Pancreas (tissue), 10 donors: ENCODE measurements at places on chromosomes 12 and 14.
A peak's percentile ranks its signal among the peaks of the same experiment; 100 is the strongest.

- no peak for DNase-seq
Measured at GRCh38 chr14:102538602-102539543, 29.3 kb upstream of the ANKRD9 start.

DNA sequence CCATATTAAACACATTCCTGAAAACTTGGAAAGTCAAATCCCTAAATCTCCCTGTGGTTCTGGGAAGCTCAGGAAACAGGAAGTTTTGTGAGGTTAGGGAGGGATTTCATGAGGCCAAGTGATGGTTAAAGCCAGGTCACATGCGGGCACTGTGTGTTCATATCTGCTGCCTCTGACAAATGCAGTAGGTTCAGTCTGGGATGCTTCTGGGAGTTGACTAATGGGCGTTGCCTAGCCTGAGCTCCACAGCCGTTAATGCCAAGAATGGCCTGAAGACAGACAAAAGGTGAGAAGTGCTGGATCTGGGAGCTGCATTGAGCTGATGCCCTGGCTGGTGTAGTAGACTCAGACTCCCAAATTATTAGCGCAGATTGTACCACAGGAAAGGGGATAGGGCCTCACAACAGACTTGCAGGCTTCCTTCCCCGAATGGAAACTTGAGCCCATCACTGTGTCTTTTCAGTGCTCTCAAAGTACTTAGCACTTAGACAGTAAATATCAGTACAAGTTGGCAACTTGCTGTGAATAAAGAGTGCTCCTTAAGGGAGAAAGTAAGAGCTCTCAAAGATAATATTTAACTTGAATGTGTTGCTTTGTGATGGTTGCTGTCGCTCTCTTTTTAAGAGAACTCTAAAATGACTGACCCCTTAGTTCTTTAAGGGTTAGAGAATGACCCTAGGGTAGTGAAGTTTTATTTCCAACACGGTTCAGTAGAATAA, 17.3 kb downstream of the GSG1 start:
- no peak for DNase-seq

DNA sequence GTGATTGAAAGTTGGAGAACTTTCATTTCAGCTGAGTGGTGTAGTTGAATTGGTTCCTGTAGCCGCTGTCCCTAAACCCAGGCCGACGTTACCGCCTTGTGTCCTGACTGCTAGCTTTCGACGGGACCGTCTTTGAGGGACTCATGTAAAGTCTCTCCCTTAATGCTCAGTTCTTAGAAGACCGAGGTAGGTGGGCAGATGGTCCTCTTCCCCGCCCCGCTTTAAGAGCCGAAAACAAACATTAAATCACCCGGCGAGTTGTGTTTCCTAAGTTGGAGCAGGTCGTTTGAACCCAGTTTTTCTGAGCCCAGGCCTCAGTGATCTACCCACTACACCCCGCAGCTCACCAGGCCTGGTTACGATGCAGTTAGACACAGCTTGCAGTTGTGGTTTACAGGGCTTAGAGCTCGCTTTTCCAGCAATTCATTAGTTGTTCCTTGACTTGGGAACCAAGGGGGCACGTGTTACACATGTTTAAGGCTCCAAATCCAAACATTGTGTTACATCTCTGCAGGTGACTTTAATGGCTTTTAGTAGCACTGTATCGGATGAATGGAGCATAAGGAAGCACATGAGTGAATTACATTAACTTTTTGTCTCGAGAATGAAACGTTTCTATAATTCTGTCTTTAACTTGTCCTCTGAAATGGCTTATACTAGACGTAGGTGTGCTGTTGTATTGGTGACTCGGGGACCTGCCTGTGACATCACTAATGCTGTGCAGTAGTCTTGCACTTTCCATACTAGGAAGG, 790 bp downstream of the NEDD1 start:
- peak; percentile 15 for DNase-seq

DNA sequence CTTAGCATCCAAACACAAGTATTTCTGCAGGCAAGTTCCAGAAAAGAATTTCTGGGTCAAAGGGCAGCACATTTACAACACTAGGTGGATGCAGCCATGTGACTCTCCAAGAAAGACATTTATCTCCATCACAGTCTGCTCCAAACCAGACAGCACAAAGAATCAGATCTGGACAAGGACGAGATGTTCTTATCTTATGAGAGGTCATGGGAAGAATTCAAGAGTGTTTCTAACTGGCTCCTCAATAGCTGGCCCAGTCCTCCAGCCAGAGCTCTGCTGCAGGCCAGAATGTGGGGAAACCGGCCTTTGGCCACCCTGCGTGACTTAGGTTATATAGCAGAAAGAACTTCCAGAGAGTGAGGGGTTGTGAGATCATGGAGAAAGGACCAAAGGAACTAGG, 17.4 kb downstream of the TMEM119 start:
- no peak for DNase-seq

DNA sequence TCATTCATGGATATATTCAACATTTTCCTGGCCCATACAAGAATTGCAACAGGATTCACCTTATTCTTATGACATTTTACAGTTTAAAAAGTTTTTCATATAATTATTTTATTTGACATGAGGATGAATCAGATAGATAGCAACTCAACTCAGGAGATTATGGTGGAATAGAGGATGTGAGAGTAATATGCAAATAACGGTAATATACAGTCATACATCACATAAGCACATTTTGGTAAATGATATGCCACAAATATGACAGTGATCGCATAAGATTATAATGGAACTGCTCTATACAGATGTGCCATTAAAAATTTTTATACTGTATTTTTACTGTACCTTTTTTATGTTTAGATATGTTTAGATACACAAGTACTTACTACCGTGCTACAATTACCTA, 24.1 kb upstream of the CRADD start:
- no peak for DNase-seq

GRCh38 chr14:84657911-84658310, 872.0 kb upstream of the FLRT2 start:
- DNase-seq: no peak

- peak; percentile 72 for DNase-seq
Measured at GRCh38 chr12:116434155-116435011, 124.8 kb upstream of the MAP1LC3B2 start.

- peak; percentile 73 for DNase-seq
Measured at GRCh38 chr14:94058674-94059138, 22.3 kb downstream of the DDX24 start.

GRCh38 chr14:21498540-21499526, 12.3 kb downstream of the METTL3 start:
- DNase-seq: no peak

- no peak for DNase-seq
Measured at GRCh38 chr14:53692885-53693284, 263.7 kb downstream of the BMP4 start.

GRCh38 chr12:128554546-128555304, 269.0 kb downstream of the SLC15A4 start:
- DNase-seq: no peak

DNA sequence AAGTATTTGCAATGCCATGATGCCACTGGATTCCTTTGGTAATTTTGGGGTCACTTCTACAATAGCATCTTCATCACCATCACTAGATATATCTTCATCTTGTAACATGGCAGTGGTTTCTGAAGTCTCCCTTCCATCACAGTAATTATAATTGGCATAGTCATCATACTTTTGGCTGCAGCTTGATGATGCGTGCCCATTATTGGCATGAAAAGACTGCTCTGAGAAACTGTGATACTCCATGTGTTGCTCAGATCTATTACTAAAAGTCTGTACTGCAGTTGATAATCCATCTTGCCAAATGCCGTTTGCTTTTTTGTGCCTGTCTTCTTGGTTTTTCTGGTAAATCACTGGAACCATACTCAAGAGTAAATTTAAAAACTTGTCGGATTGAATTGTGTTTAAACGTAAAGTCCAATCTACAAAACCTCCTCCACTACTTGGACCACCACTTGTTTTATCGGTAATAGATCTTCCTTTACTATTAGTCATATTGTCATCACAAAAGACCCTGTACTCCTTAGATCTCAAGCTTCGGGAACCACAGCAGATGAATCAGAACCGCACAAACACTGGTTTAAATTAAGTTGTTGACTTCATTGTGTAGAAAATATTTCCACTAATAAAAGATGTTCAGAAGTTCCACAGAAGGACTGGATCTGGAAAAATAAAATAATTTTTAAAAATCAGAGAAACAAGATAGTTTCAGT, 29.9 kb downstream of the SLC41A2 start:
- no peak for DNase-seq

DNA sequence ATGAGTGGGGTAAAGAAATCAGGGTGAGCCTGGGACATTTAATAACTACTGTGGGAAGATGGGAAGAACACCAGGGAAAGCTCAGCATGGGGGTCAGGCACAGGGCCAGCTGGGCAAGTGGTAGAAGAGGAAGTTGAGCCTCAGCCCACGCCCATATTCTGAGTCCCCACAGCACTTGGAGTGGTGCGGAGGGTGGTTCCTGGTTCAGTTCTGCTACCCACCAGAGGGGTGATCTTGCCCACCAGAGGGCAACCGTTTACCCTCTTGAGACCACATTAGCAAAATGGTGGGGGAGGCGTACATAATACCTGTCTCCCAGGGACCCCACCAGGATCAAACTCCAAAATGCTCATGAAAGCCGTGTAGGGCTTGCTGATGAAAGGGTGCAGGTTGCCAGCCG, 16.8 kb upstream of the ANKRD33 start:
- DNase-seq: no peak

GRCh38 chr12:9066755-9067423, 48.8 kb downstream of the A2M start:
- no peak for DNase-seq

- no peak for DNase-seq
Measured at GRCh38 chr14:26963711-26964110, 365.9 kb upstream of the NOVA1 start.

- no peak for DNase-seq
Measured at GRCh38 chr12:3207175-3207574, 130.0 kb downstream of the TSPAN9 start.

GRCh38 chr14:28756884-28757570, 9.6 kb upstream of the FOXG1 start:
- peak; percentile 35 for DNase-seq

DNA sequence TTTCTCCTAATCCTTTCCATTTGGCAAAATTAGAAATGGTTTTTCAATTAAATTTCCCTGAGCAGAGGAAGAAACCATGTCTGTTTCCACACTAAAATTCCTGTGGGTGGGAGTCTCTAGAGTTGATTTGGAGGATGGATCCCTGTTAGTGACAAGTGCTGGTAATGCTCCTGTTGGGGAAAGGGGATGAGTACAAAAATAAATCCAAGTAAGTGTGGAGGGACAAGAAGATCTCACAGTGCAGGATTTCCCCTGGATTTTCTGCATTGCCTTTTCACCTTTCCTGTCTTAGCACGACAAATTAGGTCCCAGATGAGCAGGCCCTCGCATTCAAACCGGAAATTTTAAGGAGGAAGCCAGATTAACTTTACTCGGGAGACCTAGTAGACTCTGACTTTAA, 107.5 kb downstream of the DAD1 start:
- no peak for DNase-seq

DNA sequence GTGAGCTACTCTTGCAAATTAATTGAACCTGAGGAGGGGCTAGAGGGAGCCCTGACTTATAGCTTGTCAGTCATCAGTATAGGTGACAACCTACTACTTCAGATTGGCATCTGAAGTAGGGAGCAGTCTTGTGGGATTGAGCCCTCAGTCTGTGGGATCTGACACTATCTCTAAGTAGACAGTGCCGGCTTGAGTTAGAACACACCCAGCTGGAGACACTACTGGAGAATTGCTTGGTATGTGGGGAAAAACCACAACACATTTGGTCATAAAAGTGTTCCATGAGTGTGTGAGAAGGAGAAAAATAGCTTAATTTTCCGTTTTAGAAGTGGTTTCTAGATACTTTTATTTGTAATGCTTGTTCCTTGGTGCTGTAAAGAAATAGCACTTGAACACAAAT, 30.5 kb upstream of the DDHD1 start:
- no peak for DNase-seq

- DNase-seq: no peak
Measured at GRCh38 chr12:81005606-81006005, 67.9 kb upstream of the LIN7A start.

DNA sequence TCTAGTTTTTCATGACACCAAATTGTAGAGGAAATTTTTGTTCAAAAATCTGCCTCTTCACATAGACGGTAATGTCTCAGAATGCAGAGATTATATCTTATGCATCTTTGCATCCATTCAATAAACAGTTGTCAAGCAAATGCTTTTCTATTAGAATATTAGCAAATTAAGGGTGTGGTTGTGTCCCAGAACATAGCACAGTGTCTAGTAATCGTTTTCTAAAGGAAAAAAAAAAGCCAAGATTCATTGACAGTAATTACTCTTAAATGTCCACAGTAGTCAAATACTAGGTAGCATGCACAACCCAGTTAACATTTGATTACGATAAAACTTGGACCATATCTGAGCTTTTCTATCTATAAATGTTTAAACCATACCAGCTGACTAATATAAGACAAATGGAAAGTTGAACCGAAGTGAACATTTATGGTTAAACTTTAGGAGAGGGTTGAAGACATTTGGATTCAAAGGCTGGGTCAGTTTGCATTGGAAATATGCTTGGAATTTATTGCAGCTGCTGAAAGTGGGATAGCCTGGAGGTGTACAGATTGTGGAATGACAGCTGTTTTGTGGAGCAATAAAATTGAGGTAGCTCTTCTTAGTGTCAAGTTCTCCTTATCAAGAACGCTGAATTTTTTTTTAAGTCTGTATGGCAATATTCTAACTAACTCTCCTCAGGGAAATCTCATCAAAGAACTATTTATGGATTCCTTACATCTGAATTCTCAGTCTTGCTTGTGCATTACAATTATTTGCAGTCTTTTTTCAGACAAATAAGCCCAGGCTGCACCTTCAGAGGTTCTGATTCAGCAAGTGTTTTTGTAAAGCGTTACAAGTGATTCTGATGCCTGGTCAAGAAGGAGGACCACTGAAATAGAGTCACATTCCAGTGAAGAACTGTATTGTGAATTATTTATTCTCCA, 66.7 kb upstream of the ATP2B1 start:
- no peak for DNase-seq

DNA sequence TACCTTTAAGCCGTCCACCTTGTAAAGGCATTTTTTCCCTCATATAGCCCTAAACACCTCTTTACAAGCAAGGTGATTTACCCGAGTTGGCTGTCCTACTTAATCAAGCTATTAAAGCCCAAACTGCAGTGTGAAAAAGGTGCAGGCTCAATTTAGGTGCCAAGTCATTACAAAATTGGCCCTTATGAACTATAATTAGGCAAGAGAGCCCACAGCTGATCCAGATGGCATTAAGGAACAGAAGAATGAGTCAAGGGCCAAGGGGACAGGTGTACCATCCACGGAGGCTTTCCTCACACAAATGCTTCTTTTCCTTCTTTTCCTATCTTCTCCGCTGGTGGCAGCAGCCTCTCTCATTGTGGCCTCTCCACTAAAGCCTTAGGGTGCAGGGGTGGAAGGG, 90.5 kb downstream of the TTC8 start:
- no peak for DNase-seq

GRCh38 chr12:76337583-76337982, 10.6 kb downstream of the BBS10 start:
- no peak for DNase-seq

GRCh38 chr12:11696084-11696483, 46.6 kb downstream of the ETV6 start:
- no peak for DNase-seq
